ENCODE measurements at places on chromosomes 16 and 17.

DNA sequence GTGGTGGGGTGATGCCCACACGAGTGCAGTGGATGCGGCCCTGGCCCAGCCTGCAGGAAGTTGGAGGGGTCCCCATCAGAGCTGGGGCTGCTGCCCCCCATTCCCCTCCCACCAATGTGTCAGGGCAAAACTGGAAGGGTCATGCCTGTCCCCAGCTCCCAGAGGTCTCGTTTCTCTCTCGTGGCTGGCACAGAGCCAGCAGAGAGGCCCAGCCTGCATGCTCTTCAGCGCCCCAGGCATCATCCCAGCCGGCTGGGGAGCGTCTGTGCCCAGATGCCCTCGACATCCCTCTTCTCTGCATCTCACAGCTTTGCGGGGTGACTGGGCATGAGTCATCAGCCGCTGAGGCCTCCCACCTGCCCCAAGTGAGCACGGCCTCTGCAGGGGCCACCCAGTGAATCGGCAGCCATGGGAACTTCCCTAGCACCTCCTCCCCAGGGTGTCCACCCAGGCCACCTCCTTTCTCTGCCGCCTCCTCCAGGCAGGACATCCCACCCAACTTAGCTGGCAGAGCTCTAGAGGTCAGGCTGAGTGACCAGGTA is 9.8 kb upstream of the CSNK1D start:
- peak; percentile 79 for DNase-seq

DNA sequence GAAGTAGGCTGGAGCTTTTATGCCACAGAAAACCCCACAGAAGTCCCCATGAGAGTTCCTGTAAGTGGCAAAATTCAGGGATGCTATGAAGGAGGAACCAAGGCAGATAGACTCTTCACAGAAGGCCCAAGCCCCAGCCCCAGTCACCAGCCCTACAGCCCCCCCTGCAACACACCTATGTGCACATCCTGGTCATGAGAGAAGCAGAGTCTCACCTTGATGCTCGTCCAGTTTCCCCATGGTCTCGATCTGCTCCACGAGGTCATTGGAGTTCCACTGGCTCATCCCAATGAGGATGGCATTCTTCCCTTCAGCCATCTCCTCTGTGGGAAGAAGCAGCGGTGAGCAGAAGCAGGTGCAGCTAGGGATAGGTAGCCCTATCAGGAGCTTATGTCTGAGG is 31.2 kb downstream of the PITPNM3 start:
- DNase-seq, result no peak

GRCh38 chr17:50661348-50661747 is 26.7 kb downstream of the ABCC3 start:
- no peak for DNase-seq

GRCh38 chr17:35931794-35932425 is 1.3 kb upstream of the RDM1 start:
- DNase-seq, result no peak

DNA sequence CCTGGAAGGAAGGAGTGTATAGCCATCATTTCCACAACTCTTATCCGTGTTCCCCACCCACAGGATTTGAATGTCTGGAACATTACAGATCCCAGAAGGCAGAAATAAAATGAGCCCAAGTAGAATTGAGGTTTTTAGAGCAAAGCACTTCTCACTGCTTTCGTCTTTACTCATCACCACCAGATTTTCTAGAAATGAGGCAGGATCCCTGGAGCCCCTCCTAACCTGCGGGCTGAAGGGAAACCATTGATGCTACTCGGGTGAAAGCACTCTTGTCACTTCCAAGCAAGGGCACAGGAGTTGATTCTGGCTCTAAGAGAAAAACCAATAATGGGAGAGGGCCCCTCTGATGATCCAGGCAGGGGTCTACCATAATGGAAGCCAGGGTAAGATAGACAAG is 2.8 kb upstream of the ALDOC start:
- no peak for DNase-seq

DNA sequence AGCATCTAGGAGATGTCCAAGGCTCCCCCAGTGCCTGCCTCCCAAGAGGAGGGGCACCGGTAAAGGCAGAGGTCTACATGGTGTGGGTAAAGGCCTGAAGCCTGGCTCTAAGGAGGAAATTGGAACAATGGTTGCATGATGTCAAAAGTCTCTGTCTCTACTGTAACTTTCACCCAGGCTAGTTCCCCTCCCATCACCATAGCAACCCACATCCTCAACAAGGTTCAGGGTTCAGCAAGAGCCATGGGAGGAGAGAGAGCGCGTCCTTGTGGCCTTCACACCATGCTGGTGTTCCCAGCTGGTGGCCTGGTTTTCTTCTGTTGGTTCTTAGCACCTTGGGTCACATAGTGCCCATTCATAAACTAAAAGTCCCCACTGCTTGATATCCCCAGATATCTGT is 196.7 kb upstream of the CDH5 start:
- no peak for DNase-seq

- peak; percentile 29 for DNase-seq
Observed at GRCh38 chr16:2473999-2474876, 689 bp upstream of the TBC1D24 start.

GRCh38 chr17:66810951-66811682 is 23.8 kb upstream of the CACNG5 start:
- DNase-seq, result no peak

- DNase-seq, result no peak
Observed at GRCh38 chr17:74520016-74520434, 11.2 kb downstream of the CD300LB start.

Measured in foreskin keratinocyte (primary cell).